ENCODE measurements at places on chromosomes 6 and 20. TPM values are rescaled to one million over a fixed set of nuclear protein-coding genes. Genes with fewer than 3 reads are reported as not detected.

The NEDD9 gene
- total RNA-seq: 45.4 TPM

GRCh38 chr6:151009576-151009975, 144.1 kb downstream of the MTHFD1L start:
- peaks cover 6% of the 10 kb centered on the region for H3K4me1 ChIP-seq
- H3K27ac ChIP-seq: no peak overlapping the region
- H3K4me3 ChIP-seq: no peak overlapping the region
- DNase-seq: no peak
- no peaks in the 10 kb centered on the region for H3K27me3 ChIP-seq

- H3K27me3 ChIP-seq: no peaks in the 10 kb centered on the region
- H3K4me3 ChIP-seq: no peak overlapping the region
- no peaks in the 10 kb centered on the region for H3K36me3 ChIP-seq
- H3K4me1 ChIP-seq: peaks cover 35% of the 10 kb centered on the region
- H3K27ac ChIP-seq: peak overlapping the region; percentile 76
Observed at GRCh38 chr6:6688951-6689350, 100.4 kb downstream of the LY86 start.

The SH3BGRL2 gene
- 38.3 TPM for total RNA-seq

The IP6K3 gene
- 1.5 TPM for total RNA-seq

- H3K36me3 ChIP-seq: no peaks in the 10 kb centered on the region
- no peak overlapping the region for H3K4me3 ChIP-seq
- no peaks in the 10 kb centered on the region for H3K27me3 ChIP-seq
- no peak for DNase-seq
Observed at GRCh38 chr6:45566882-45567281, 189.1 kb upstream of the SUPT3H start.

- no peaks in the 10 kb centered on the region for H3K4me1 ChIP-seq
- H3K27ac ChIP-seq: no peak overlapping the region
- no peak overlapping the region for H3K4me3 ChIP-seq
- no peak for DNase-seq
- no peaks in the 10 kb centered on the region for H3K36me3 ChIP-seq
- H3K27me3 ChIP-seq: no peaks in the 10 kb centered on the region
Observed at GRCh38 chr6:135876058-135876457, 24.6 kb downstream of the PDE7B start.

GRCh38 chr20:37356387-37356786, 10.4 kb downstream of the SRC start:
- no peak overlapping the region for H3K4me3 ChIP-seq
- H3K36me3 ChIP-seq: no peaks in the 10 kb centered on the region
- DNase-seq: no peak

The SLC44A4 gene
- total RNA-seq: 5.9 TPM

DNA sequence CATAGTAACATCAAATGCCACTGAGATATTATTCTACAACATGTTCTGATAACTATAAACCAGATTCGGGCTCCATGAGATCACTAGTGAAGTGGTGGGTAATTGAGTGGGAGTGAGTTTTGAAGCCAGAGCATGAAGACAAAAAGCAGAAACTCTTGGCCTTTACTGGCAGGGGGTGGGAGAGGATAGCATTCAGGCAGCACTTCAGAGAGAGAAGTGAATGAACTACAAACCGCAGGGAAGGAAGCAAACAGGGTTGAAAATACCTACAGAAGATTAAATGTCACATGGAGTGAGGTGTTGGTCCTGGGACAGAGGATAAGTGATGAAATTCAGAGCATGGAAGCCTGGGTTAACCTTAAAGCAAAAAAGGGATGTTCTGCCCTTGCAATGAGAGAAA, 250.0 kb downstream of the EPM2A start:
- no peak for DNase-seq
- no peak overlapping the region for H3K4me3 ChIP-seq
- no peak overlapping the region for H3K27ac ChIP-seq
- no peaks in the 10 kb centered on the region for H3K27me3 ChIP-seq
- no peaks in the 10 kb centered on the region for H3K36me3 ChIP-seq

The CLVS2 gene
- total RNA-seq: 1.5 TPM

DNA sequence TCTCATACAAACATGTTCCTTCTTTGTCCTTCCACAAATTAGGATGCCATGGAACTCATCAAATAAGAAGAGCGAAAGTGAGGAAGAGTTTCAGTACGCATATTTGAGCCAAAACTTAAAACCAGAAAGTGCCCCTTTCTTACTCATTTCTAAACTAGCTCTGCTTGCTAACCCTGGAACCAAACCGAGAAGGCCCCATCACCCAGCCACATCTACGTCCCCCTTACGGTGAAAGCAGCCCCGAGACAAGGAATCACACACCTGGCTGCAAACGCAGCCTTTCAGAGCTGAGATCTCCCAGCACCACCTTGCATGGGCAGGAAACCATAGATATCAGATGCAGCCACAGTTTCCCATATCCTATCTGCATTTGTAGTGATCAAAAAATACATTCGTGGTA, 28.5 kb downstream of the TRERF1 start:
- H3K27ac ChIP-seq: no peak overlapping the region
- H3K36me3 ChIP-seq: no peaks in the 10 kb centered on the region
- H3K4me3 ChIP-seq: no peak overlapping the region
- H3K27me3 ChIP-seq: no peaks in the 10 kb centered on the region
- H3K4me1 ChIP-seq: peaks cover 15% of the 10 kb centered on the region

- H3K4me3 ChIP-seq: no peak overlapping the region
- DNase-seq: no peak
- peaks cover 3% of the 10 kb centered on the region for H3K27me3 ChIP-seq
- no peak overlapping the region for H3K27ac ChIP-seq
- H3K4me1 ChIP-seq: no peaks in the 10 kb centered on the region
Observed at GRCh38 chr20:22590662-22591061, 6.3 kb upstream of the FOXA2 start.

The SNAP91 gene
- total RNA-seq: 4.7 TPM

DNA sequence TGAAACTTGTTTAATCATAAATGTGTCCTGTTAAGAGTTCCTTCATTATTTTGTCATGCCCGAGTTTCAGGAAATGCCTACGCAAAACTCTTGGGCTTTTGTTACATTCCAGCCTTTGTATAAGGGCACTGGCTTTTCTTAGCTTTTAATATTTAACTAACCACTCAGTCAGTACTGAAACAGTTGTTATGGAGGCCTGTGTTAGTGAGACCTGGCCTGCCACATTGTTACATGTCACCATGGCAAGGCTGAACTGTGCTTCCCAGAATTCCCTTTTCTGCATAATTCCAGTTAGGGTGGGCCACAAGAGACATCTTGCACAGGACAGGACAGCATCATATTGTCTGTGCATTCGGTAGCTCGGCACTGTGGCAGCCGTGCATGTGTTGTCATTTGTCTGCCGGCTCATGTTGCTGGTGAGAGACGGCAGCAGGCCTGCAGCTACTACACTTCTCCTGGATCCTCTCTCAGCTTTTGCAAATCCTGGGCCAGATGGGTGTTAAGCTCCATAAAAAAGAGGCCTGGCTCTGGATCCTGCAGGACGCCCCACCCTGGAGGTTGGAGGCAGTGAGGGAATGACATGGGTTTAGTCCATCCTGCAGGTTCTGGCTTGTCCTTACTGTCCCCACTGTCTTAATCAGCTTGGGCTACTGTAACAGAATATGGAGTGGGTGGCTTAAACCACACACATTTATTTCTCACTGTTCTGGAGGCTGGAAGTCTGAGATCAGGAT, 128.8 kb upstream of the DTNBP1 start:
- no peak for DNase-seq
- H3K4me3 ChIP-seq: no peak overlapping the region
- H3K4me1 ChIP-seq: no peaks in the 10 kb centered on the region

DNA sequence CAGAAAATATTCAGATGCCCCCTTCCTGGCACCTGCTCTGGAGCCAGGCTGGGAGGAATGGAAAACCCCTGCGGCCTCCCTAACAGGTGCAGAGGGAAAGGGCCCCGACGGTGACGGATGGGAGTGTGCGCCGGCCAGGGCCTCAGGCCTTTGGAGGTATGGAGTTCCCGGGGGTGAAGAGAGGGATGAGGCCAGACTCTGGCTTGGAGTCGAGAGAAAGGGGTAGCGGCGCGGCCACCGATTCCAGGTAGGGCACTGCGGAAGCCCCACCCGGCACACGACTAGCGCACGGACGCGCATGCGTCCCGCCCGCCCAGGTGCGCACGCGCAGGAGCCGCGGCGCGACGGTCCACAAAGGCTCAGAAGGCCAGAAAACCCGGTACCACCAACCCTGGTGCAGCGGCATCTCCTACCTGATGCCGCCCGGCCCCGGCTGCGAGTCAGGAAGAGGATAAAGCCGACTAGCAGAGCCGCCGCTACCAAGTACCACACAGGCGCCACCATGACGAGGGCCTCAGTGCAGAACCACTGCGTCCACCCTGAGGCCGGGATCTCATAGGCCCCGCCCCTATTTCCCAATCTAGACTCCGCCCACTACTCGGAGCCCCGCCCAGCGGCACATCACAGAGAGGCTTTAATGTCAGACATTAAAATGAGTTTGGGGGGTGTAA, at the start of gene DDRGK1:
DDRGK1 (minus strand) TSS at position 559 of the 671 bp plus-strand sequence; CDS start at position 504, 55 bp downstream.
- H3K36me3 ChIP-seq: peaks cover 24% of the 10 kb centered on the region
- H3K4me1 ChIP-seq: peaks cover 26% of the 10 kb centered on the region
- no peaks in the 10 kb centered on the region for H3K27me3 ChIP-seq
- peak within 1 kb of the TSS; percentile 93 for H3K4me3 ChIP-seq
- peak within 1 kb of the TSS; percentile 75 for H3K27ac ChIP-seq

The HLA-A gene
- 691 TPM for total RNA-seq
